ENCODE measurements at places on chromosomes 4 and X.

DNA sequence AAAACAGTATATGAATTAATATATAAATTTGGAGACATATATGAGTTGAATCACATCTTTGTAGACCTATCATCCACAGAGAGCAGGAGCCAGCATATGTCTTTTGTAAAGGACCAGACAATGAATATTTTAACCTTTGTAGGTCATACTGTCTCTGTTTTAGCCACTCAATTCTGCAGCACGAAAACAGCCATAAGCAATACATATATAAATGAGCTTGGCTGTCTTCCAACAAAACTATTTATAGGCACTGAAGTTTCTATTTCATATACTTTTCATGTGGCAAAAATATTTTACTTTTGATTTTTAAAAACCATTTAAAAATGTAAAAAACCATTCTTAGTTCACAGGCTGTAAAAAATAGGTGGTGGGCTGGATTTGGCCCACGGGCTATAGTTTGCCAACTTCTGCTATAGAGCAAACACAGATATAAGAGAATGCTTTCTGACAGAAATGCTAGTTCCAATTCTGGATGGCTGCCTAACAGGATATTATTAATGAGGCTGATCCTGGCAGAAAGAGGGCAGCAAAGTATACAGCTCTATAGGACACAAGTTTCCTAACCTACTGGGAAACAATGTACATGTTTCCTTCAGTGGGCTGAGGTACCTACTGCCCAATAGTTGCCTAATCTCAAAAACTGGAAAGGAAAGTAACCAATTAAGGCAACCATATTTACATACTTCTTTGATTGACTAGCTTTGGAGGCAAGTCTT, 58.1 kb upstream of the UCP1 start:
- no peak for DNase-seq

DNA sequence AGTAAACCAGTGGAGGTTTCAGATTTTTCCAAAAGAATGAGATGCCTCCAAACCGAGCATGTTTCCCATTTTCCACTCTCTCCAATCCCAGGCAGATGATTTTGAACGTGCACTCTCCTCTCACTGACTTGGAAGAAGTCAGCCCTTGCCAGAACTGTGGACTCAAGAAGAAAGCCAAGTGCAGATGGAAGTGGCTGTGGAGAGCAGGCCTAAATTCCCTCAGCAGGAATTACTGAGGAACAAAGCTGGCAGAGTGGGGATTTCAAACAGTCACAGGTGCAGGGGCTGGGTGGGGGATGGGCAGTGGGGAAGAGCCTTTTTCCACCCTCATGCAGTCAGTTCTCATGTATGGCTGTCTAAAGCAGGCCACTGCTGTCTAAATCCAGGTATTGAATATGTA, 83.5 kb upstream of the PLAC1 start:
- no peak for DNase-seq

DNA sequence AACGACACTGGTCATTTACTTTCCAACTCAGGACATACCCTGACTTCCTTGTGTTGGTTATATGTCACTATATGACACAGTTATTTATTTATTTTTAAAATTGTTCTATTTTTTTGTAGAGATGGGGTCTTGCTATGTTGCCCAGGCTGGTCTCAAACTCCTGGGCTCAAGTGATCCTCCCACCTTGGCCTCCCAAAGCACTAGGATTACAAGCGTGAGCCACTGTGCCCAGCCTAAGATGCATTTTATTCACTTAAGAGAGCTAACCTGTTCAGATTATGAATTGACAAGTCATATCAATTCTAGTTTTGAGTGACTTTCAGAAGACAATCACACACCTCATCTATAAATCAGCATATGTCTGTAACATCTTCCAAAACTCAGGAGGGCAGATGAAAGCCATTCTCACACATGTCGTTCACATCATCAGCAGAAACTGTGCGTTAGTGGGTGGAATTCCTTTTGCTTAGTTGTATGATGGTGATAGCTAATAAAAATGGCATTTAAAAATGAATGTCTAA, 9.4 kb upstream of the RHOH start:
- no peak for DNase-seq

DNA sequence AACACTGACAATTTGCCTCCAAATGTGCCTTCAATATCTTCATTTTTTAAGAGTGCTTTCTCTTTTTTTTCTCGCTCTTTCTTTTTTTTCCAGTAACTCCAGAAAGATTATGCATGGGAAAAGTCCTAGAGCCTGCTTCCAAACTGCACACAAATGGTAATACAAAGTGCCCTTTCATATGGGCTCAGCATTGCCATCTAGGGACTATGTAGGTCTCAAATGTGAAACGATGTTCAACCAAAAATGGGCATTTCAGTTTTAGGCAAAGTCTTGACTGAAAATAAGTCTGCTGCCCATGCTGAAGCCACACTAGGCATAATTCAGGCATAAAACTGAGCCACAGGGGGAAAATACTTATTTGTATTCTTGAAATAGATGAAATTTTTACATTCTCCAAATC, 65.6 kb downstream of the SYNPO2 start:
- DNase-seq, result no peak

GRCh38 chr4:6794189-6794588, 11.7 kb downstream of the KIAA0232 start:
- DNase-seq, result no peak

- no peak for DNase-seq
These were observed 253.2 kb downstream of the SPRY1 start for GRCh38 chr4:123649645-123650391.

GRCh38 chrX:47644557-47645091, 5.7 kb downstream of the ELK1 start:
- no peak for DNase-seq

Data from AG04449 (cell line).